ENCODE measurements at places on chromosomes 16 and 17.

DNA sequence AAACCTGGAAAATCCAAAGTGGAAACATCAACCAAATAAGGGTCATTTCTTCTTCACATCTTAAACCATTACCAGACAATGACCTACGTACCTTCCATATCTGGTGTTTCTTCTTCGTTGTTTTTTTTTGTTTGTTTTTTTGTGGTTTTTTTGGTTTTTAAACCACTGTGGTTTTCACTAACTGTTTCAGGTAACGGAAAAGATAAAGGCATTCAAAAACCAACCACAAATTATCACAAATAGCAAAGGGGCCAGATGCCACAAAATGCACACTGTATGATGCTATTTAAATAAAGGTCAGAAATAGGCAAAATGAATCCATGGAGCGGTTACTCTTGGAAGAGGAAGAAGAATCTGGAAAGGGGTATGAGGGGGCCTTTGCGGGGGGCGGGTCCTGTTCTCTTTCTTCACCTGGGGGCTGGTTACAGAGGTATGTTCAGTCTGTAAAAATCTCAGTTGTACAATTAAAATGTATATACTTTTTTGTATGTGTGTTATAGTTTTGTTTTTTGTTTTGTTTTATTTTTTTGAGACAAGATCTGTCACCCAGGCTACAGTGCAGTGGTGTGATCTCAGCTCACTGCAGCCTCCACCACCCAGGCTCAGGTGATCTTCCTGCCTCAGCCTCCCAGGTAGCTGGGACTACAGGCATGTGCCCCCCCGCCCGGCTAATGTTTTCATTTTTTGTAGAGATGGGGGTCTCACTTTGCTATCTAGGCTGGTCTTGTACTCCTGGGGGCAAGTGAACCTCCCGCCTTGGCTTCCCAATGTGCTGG is 29.6 kb downstream of the LITAF start:
- no peak for DNase-seq

GRCh38 chr17:77738751-77739531 is 219.6 kb upstream of the TNRC6C start:
- no peak for DNase-seq

DNA sequence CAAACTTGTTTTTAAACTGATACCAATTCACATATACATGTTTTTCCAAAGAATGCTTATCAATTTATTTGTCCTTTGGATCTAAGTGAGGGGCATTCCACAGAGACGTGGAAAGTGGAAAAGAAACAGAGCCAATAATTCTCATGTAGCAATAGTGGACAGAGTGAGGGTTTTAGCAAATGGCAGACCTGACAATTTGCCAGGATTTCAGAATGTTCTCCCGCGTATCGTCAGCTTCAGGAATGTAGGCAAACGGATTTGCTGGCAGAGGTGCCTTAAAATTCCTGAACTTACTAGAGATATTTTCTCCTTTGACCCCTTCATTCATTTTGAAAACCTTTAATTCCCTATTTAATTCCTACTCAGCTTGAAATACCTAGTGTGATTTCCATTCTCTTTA is 193.4 kb upstream of the CPHXL start:
- no peak for DNase-seq

DNA sequence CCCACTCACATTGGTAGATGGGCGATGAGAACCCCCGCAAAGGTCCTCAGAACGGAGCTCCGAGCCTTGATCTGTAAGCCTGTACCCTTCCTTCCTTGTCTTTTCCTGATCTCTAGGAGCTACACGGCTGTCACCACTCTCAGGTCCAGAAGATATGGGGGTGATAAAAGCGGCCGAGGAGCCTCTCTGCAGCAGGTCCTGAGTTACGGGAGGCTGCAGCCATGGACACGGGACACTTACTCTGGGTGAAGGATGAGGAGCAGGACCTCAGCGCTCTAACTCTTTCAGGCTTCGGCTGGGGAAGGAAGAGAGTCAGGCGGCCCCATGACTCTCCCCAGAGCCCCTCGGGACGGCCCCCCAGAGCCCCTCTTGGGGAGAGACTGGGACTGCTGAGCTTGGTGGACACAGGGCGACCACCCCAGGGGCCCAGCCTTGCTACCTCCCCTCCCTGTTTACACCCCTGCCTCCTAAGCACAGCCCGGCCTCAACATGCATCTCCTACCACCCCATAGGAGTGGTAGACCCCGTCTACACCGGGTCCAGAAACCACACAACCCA is 74.4 kb downstream of the SDK2 start:
- no peak for DNase-seq

DNA sequence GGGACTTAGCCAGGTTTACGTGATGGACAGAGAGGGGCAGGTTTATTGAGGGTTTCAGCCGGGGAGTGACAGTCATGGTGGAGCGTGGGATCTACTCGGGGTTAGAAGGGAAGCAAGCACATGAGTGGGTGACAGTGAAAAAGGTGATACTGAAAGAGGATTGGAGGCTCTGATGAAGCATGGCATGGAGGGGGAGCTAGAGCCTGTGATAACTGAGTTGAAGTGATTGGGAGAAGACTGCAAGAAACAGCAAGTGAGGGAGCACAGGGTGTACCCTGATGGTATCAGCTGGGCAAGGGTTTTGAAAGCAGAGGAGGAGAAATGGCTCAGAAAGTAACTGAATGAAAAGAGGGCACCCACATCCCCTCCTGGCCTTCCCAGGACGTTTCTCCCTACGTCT is 6.7 kb upstream of the KSR1 start:
- no peak for DNase-seq

- no peak for DNase-seq
These were observed 22.6 kb downstream of the PRDM7 start for GRCh38 chr16:90054554-90054953.

- no peak for DNase-seq
These were observed 76.2 kb downstream of the CCT6B start for GRCh38 chr17:34885076-34885475.

DNA sequence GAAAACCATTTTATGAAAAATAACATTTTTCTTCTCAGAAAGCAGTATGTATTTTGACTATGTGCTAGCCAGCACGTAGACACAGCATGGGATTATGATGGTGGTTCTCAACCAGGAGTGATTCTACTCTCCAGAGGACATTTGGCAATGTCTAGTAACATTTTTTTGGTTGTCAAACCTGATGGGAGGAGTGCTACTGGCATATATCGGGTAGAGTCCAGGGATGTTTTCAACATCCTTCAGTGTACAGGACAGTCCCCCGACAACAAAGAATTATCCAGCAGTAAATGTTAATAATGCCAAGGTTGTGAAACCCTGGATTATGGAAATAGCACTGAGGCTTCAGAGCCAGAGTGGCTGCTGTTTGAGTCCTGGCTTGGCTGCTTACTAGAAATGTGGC is 27.7 kb downstream of the AP2B1 start:
- DNase-seq: no peak

- no peak for DNase-seq
These were observed 502.9 kb downstream of the NPIPA7 start for GRCh38 chr16:16881814-16882213.

DNA sequence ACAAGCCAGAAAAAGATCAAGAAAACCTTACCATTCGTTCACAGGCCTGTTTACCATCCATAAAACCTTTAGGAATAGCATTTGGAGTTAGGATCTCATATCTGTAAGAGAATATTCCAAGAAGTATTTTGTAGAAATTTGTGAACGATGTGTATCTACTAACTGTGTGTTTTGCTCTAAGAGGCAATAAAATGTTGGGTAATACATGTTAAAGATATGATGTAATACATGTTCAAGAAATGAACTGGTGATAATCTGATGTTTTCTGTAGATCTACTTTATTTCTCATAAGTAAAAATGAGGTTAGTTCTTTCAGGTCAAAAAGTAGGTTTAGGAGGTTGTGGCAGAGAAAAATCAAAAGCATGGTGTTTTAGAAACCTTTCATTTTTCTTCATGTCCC is 83.2 kb downstream of the NDEL1 start:
- DNase-seq: no peak

DNA sequence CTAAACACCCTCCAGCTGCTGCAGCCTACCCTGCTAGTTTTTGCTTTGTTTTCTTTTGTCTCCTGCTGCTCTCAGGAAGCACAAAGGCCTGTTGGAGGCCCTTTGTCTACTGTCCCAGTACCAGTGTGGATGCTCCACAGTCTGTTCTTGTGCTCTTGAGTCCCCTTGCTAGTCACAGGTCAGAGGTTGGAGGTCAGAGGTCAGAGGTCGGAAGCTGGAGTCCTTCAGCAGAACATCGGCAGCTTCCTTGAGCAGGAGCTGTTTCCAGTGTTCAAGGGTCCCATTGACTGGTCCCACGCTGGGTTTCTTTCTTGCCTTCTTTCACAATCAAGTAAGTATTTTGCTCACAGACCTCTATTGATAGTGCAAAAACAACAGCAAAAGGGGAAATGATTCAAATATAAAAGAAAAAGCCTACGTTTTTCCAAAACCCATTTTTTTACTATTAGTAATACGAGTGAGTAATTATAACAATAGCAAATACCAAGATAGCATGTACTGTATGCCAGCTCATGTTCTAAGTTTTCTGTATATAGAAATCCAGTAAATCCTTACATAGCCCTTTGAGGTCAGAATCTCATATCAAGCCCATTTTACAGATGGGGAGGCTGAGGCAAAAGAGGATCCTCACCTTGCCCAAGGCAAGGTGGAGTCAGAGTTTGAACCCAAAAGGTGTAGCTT is 10.9 kb upstream of the IL34 start:
- no peak for DNase-seq

DNA sequence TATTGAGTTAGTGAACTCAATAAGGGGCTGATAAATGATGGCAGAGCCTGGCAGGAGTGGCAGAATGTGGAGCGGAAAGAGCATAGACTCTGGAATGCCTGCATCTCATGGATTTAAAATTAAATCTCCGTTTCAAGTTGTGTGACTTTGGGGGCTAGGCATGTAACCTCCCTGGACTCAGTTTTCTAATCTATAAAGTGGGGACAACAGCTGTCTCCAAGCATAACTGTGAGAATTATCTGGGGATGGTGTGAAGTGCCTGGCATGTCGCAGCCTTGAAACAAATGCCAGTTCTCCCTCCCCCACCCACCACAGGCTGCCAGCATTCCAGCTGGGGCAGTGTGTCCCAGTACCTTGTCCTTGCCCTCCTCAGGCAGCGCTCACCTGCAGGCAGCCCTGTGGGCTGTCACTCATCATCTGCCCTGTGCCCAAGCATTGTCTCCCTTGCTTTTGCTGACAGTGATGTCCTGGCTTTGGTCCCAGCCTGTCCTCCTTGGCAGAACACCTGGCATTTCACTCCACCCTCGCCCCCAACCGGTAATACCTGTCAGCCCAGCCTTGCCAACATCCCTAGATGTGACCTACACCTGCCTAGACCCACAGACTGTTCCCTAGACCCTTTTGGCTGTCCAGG is 129.6 kb downstream of the MRM1 start:
- peak; percentile 57 for DNase-seq

- no peak for DNase-seq
These were observed 1.4 kb downstream of the NTN3 start for GRCh38 chr16:2472488-2472864.

Measured in NCI-H1436 (cell line).